ENCODE measurements at places on chromosomes 6 and 20. TPM values are rescaled to one million over a fixed set of nuclear protein-coding genes. Genes with fewer than 3 reads are reported as not detected.
A peak's percentile ranks its signal among the peaks of the same experiment; 100 is the strongest.

GRCh38 chr20:45792317-45793118 is 764 bp downstream of the DNTTIP1 start:
- DNase-seq = peak; percentile 46

DNA sequence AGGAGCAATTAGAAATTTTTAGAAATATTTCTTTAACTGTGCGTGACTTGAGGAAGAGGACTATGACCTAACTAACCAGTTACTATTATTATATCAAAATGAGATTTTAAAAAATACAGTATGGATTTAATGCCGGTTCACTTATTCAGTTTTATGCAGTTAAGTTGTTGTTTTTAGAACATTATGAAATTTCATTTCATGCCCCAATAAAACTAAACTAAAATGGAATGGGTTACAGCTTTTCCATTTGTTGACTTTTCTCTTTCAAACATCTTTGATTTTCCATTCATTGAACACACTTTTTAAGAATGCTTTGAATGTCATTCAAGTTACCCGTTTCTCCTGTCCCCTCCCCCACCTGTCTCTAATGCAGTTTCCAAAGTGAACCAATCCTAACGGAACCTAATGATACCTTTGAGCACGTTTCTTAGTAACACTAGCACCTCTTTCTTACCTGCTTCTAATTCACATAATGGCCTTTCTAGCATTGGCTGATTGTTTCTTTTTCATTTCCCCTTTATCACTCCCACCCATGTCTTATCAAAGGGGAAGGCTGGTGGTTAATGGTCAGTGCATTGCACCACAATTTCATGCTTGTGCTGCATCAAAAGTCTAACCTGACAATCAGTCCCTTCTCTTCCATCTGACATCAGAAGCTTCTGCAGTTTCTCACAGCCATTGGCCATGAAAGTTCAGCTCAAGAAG is 262.2 kb upstream of the TAB2 start:
- no peak for DNase-seq

GRCh38 chr20:59385480-59385879 is 85.1 kb downstream of the EDN3 start:
- DNase-seq = no peak

GRCh38 chr6:111250791-111251354 is 163.6 kb downstream of the SLC16A10 start:
- DNase-seq = no peak

DNA sequence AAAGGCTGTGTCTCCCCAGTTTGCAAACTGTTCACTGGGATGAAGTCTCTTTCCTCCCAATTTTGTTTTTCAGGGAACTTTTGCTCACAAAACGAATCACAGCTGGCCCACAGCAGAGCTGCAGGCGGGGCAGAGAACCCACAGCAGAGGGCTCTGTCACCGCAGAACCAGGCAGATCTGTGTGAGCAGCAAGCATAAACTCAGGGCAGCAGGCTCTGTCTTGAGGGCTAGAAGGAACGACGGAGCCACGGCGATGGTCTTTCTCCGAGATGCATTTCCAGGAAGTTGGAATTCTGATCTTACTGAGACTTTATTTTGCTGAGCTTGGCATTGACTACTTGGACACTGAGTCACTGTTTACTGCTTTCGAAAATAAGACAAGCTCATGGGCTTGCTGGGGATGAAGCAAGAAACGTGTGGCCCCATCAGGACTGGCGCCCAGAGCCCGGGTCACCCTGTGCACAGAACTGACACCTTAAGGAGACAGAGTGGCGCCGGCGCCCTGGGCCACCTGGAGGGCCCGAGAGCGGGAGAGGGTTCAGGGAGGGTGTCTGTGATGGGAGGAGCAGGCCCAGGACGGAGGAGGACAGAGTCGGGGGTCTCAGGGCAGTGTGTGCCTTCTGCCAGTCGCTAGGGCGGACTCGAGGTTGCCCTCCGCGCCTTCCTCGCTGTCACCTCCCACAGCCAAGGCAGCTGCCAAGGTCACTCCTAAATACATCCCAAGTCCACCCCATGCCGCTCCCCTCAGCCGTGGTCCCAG is 106.3 kb upstream of the NXT1 start:
- DNase-seq = peak; percentile 18

GRCh38 chr6:5679270-5679669 is 327.5 kb downstream of the NRN1 start:
- no peak for DNase-seq

DNA sequence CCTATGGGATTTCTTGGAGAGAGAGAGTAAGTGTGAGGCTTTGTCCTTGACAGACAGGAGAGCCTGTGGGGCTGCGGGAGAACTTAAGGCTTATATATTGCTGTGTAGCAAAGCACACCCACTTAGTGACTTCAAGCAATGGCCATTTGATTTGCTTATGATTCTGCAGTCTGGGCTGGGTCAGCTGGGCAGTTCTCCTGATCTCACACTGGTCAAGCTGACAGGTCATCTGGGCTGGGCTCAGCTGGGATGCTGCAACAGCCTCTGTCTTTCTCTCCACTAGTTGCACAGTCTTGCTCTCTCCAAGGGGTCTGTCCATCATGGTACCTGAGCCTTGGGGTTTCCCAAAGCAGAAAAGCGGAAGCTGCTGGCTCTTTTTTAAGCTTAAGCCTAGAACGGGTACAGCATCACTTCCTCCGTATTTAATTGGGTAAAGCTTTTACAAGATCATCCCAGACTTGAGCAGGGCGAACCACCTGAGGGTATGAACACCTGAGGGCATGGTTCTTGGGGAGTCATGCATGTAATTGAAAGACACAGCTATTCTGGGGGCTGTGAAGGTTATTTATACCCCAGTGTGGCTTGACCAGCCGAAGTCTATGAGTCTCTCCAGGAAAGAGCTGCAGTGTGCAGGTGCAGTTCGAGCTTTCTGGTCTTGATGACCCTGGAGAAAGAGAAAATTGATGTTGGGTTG is 13.3 kb upstream of the GGTLC1 start:
- no peak for DNase-seq

BNIP5 gene
- not detected for total RNA-seq

LZTS3 gene
- total RNA-seq = 0.41 TPM

DYNLT2 gene
- 2.0 TPM for total RNA-seq

MUCL3 gene
- not detected for total RNA-seq

Data from activated CD8-positive, alpha-beta memory T cell treated with anti-CD3 and anti-CD28 coated beads, Interleukin-2, amount 10 ng/mL, durations not matched to agents 7 days and 5 days (primary cell).